ENCODE measurements at places on chromosomes 13 and 19.
A peak's percentile ranks its signal among the peaks of the same experiment; 100 is the strongest.

DNA sequence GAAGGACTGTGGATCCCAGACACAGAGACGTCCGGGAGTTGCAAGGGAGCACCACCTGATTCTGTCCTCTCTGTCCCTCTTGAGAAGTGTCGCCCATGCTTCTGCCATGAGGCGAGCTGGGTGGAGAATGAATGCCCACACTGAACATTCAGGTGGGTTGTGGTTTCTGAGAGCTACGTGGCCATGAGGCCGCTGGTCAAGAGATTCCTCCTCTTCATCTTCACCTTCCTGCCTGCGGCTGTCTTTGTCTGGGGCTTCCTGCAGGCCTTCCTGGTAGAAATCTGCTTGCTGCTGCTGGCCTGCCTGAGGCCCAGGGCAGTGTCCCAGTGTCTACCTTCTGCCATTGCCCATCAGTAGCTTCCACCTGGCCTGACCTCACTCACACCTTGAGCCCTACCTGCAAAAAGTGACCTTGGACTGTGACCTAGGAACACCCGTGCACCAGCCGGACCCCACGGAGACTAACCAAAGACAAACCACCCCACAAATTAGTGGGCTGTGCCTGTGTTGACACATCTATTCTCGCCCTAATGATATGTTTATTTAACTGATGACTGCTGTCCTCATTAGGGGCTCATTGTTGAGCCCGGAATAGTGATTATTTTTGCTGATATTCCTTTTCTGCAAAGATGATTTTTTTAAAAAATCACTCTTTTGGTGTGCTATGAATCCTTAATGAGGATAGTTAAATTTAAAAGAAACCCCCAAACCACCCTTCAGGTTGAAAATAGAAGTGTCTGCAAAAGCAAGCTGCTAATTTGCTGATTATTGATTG lies 38.7 kb upstream of the ZNF536 start:
- peak; percentile 62 for DNase-seq

GRCh38 chr13:102879793-102880499 lies 34.1 kb downstream of the ERCC5 start:
- DNase-seq = no peak

GRCh38 chr13:47144782-47145181 lies 247.9 kb upstream of the HTR2A start:
- DNase-seq = no peak

- DNase-seq = no peak
Observed at GRCh38 chr13:112376050-112376681, at the start of gene SPACA7. Gene SPACA7, plus strand, starts transcription at chr13:112376355. Its CDS starts 31 bp downstream, at chr13:112376386.

- DNase-seq = no peak
Observed at GRCh38 chr13:93655154-93655553, 428.5 kb downstream of the GPC6 start.

DNA sequence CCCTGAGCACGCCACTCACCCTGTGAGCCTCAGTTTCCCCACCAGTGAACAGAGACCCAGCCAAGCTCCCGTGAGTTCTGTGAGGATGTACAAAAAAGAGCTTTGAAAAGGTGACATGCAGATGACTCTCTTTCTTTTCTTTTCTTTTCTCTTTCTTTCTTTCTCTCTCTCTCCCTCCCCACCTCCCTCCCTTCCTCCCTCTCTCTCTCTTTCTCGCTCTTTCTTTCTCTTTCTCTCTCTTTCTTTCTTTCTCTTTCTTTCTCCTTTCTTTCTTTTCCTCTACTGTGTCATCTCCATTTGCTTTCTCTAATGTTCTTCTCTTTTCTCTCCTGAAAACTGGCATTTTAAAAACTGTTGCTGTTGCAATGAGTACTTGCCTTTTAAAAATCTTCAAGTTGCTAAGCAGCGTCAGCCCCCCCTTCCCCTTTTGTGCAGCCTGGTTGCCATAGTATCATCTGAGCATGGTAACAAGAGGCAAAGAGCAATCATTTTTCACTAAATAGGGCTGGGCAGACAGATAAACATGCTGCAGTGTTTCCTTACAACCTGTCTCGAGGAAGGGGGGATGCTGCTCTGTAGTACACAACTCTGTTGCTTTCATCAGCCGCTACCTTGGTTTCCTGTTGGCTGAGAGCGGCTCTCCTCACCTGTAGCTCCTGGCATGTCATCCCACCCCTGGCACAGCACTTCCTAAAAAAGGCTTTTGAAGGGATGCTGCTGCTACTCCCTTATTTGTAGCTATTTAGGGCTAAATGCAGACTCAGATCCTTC lies 108.7 kb upstream of the MBNL2 start:
- DNase-seq = no peak

- no peak for DNase-seq
Observed at GRCh38 chr13:101880581-101880980, 428.1 kb downstream of the ITGBL1 start.

GRCh38 chr19:18170714-18171255 lies 2.8 kb upstream of the IFI30 start:
- no peak for DNase-seq

DNA sequence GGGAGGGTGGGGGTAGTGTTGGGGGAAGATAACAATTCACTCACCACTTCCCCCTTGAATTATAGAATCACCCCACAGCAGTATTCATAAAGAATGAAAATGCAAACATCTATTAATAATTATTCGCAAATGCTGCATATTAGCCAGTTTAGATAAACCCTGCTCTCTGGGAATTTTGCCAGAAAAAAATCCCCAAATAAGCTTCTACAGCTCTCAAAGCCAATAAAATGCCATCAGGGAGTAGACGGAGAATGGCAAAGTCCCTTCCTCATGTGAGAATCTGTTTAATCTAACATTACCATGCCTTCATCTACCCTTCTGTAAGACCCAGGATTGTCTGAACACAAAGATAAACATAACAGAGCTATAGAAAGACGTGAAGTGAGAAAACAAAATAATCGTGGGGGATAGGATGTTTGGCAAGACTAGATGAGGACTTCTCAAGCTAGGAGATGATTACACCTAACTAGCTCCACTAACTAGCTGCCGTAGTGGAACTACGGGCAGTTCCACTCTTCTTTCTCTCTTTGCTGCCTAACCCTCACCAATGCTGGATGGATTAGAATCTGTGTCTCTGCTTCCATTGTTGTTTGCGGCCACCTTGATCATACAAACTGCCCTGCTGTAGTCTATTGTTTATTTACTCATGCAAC lies 32.4 kb upstream of the CACNA1A start:
- no peak for DNase-seq

DNA sequence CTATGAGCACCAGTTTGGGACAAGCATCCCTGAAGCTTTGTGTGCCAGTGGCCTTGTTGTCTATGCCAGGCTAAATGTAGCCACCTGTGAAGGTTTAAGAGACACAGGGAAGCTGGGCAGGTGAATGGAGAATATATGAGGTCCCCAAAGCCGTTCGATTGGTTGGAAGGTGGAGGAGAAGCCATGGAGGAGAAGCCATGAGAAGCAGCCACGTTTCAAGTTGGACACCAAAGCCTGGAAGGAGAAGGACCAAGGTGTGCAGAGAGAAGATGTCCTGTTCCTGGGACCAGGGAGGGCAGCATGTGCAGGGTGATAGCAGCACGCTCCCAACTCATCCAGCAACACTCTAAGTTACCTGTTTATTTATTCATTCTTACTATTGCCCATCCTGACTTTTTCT lies 432.3 kb upstream of the TSHZ3 start:
- no peak for DNase-seq

DNA sequence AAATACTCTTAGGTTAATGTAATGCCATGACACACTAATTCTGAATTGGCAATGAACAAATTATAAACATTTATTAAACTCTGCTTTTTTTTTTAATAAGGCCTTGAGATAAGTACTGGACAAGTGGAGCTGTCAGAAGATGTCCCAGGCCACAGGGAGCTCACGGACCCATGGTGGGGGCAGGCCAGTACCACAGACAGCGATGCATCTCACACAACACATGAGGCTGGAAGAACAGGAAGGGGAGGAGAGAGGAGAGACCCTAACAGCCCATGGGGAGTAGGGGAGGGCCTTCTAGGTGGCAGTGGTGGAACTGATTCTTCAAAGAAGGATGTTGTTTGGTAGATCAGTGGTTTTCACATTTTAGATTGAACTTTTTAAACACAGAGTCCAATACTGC lies 128.4 kb downstream of the LHFPL6 start:
- DNase-seq = no peak

DNA sequence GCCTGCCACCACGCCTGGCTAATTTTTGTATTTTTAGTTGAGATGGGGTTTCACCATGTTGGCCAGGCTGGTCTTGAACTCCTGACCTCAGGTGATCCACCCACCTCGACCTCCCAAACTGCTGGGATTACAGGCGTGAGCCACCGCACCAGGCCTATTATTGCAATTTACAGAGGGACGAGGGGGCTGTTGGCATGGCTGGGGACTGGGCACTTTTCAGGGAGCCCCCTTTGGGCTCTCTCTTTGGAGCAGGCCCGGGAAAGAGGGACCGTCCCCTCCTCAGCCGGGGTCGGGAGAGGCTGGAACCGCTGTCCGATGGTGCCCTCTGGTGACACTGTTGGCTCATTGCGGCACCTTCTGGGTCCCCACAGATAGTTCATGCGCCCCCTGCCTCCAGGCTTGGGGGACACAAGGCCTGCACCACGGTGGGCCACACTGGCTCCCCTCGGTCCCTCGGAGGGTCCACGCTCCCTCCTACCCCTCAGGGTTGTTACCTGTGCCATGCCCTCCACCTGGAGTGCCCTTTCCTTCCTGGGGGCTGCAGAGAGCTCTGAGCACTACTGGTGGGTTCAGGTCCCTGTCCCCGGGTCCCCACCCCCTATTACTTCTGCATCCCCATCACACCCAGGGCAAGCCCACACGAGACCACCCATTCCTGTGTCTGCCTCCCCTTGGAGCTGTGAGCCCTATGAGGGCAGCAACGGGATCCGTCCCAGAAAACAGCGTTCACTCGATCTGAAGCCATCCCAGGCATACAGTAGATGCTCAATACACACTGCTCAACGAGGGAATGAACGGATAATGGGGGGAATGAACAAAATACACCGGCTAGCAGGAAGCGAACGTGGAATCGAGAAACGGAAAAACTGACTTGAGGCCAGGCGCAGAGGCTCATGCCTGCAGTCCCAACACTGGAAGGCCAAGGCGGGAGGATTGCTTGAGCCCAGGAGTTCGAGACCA lies 12.5 kb downstream of the FEM1A start:
- no peak for DNase-seq

- DNase-seq = peak; percentile 94
Observed at GRCh38 chr19:42279902-42280814, 11.1 kb downstream of the CIC start.

- no peak for DNase-seq
Observed at GRCh38 chr13:83470133-83470797, 412.0 kb downstream of the SLITRK1 start.

DNA sequence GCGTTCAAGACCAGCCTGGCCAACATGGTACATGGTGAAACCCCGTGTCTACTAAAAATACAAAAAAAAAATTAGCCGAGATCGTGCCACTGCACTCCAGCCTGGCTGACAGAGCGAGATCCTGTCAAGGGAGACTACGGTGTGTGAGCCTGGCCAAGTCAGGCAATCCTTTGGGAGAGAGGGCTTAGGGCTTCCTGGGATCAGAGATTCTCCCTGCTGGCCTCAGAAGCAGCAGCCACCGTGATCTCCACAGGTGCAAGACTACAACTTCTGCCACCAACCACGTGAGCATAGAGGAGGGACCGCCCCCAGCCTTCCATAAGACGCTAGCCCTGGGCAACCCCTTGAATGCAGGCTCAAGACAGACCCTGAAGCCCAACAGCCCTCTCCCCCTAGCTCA lies 7.6 kb downstream of the MFSD12 start:
- no peak for DNase-seq

GRCh38 chr19:4373013-4373367 lies 27.4 kb downstream of the SH3GL1 start:
- DNase-seq = no peak

- DNase-seq = no peak
Observed at GRCh38 chr19:6416658-6417405, 7.8 kb downstream of the KHSRP start.

DNA sequence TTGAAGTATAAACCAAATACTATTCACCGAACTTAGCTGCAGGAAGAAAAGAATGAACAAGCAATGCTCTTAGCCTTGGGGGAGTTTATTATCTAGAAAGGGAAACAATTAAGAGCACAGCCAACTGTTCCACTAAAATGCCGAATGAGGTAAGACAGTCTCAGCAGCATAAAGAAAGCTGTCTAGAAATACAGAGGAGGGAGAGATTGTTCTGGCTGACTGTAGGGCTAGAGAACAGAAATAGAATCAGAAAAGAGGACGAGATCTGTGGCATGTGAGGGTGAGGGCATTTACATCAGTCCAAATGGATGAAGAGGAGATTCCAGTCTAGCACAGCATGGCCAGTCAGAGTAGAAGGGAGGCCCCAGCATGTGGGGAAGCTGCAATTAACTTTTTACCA lies 56.8 kb upstream of the TNFRSF19 start:
- DNase-seq = no peak

DNA sequence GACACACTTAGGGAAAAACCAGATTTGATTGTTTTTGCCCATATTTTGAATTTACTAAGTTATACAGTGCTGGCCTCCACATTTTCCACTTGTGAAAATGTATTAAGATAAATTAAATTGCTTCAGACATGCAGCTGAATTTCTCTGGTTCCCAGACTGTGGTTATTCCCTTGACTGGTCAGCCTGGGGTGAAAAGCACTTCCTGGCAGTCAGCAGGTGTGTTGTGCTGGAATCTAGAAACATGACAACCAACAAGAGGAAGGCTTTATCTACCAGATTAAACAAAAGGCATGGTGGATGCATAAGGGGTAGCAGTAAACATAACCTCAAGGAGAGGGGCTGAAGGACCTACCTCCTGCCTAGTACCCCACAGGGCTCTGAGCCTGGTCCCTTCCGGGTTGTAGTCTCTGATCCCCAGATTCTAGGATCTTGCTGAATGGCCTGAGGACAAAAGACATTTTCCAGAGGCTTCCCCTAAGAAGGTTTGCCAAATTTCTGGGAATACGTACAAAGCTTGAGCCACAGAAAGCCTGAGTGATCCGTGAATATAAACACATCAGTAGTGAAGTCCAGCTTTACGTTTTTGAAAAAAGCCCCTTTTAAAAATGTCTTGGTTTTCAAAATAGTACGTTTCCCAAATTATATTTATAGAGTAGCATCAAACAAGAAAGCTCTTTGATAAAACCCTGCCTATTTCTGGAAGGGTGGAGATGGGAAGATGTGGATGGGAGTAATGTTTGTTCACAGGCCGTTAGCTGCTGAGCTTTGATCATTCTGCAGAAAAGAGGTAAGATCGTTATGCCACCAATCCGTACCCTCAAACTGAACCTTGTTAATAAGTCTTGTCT lies 133.4 kb downstream of the LACC1 start:
- DNase-seq = no peak

DNA sequence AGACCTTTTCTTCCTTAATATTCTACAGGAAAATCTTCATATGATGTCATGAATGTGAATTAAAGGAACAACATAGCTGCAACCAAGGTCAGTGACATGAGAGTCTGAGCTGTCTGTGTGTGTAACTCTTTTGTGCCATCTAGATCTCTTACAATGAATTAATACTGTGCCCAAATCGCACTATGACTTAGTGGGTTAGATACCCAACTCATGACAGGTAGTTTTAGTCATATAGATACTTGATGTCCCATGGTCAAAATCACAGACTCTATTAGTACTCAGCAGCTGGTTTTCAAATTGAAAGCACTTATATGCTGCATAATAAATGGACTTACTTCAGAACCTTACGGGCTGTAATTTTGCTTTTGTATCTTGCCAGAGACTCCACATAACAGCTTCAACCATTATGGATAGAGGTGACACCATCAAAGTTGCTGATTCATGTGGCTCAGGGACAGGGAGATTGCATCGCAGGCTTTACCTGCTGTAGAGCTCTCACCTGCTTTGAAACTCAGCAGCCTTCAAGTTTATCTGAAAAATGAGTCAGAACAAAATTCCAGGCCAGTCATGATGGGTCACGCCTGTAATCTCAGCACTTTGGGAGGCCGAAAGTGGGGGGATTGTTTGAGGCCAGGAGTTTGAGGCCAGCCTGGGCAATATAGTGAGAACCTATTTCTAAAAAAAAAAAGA lies 12.3 kb upstream of the ZNF283 start:
- DNase-seq = no peak

Measured in coronary artery (tissue), 2 donors.